Urothelium cell line (cell line): ENCODE measurements at places on chromosomes 5 and 9.

DNA sequence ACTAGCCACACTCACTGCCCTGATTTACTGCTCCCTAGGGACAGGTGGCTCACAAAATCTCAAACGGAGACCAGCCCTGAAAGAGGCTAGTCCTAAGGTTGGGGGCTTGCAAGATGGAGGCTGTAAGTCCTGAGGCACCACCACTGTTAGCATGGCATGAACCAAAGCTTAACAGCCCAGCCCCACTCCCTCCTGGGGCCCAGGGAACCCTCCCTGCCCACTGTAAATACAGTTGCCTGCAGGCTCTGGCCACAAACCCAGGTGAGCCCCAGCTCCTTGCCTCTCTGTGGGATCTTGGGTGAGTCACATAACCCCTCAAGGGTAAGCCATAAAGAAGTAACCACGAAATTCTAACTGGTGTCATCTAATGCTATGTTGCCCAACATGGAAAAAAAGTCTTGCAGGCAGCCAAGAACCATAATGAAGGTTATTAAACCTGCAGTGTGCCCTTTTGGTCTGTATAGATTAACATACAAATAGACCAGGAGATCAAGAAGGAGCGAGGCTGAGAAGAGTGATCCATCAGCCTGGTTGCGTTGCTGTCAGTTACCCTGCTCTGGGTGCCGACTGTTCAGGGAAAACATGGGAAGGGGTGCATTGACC is 1.7 kb upstream of the POMT1 start:
- DNase-seq, result no peak

- no peak for DNase-seq
These were observed 224.3 kb downstream of the NR3C1 start for GRCh38 chr5:143179126-143179740.

DNA sequence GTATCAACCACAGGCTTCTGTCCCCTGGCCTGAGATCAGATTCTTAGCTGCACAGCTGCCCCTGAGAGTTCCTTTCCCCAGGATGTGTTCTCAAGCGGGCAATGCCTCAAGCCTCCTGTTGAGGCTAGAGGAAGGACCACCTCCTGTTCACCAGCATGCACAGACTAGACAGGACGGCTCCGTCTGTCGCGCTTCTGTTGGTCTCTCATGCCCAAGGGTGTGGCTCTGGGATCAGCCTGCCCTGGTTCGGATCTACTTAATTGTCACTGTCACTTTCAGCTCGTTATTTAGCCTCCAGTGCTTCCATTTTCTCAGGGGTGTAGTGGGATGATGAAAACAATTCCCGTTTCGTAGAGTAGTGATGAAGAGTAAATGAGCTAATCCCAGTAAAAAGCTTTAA is 103.1 kb downstream of the KCNIP1 start:
- DNase-seq, result no peak

GRCh38 chr5:35304291-35304690 is 74.0 kb upstream of the PRLR start:
- DNase-seq, result no peak

DNA sequence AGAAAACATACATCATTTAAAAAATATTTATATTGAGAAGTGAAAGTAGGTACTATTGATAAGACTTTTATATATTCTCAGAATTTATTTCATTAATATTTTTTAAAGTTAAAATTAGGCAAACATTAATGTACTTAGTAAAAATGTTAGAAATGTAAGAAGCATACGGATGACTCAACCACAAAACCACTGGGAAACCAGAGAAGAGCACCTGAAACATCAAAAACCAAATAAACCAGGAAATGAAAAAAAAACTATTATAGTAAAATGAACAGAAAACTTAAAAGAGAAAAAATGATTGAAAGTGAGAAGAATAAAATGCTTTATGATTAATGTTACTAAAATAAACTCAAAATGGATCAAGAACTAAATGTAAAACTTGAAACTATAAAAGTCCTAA is 233.2 kb upstream of the DAB2 start:
- no peak for DNase-seq

- DNase-seq, result no peak
These were observed 74.7 kb upstream of the C5orf46 start for GRCh38 chr5:147981074-147981473.

DNA sequence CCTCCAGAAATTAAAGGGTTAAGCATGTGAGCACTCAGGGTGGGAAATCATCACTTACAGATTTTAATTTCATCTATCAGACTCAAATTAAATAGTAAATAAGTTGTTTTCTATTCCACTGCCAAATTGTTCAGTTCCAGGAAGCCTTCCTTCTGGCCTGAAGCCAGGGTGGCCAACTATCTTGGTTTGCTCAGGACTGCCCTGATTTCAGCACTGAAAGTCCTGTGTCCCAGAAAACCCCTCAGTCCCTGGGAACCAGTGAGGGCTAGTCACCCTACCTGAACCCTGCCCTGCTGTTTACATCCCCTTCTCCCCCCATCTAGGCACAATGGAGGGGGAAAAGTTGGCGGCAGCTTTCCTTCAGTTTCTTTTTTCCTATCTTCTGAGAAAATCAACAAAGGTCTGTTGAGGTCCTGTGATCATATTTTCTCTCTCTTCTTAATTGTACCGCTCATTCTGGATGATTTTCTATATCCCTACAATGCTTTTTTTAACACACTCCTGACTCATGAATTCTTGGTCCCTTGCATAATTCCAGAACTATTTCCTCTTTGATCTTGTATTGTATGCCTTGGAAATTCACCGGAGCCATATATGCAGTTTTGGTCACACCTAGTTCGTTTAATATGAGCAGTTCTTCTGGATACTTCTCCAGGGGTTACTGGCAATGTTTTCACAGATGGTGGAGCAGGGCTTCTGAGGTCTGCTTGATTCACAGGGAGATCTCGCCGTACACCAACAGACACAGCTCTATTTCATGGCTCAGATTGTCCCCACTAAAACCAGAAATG is 103.8 kb downstream of the MAP1B start:
- peak; percentile 40 for DNase-seq

DNA sequence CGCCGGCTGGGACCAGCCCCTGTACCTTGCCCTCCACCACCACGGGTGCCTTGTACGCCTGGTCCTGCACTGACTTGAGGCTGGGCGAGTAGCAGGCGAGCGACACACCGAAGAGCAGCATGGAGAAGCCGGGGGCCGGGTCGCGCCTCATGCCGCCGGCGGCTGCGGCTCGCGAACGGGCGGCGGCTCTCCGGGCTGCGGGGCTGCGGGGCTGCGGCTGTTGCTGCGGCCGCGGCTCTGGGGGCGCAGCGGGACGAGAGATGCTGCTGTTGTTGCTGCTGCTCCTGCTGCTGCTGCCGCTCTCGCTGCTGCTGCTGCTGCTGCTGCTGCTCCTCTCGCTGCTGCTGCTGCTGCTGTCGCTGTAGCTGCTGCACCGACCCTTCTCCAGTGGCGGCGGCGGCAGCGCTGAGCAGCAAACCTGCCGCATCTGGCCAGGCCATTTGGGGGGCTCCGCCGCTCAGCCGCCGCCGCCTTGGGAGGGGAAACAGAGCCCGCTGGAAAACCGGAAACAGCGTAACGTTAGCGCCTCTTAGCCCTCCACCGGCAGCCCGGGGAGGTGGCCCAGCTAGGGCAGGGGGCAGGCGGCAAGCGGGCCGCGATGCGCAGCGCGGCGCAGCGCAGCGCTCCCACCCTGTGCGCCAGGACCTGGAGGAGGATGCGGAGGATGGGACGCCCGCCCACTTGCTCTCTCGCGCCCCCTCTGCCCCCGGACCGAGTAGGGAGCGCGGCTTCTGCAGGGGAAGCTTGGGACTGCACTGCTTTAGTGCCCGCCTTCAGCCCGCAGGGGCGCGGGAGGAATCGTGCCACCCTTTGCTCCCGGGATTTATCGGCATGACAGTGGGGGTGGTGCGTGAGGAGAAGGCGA is at the start of gene NRG2:
NRG2 (minus strand) TSS at position 657 of the 865 bp plus-strand sequence.
- DNase-seq, result peak; percentile 85

DNA sequence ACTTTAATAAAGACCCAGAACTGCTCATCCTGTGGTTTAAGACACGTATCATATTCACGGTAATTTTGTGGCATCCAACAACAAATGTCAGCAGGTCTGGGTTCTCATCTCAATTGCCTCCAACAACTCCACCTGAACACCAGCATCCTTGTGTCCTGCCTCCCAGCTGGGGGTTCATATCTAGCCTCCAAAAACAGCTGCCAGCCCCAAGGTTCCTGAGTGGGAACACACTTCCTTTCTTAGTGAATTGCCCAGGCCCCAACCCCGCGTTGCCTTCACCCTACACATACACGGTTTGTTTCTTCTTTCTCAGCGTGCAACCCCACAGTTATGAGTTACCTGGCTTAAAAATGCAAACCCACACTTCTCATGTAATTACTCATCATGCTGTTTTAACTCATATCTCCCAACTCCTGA is 77.9 kb downstream of the SEMA4D start:
- no peak for DNase-seq

DNA sequence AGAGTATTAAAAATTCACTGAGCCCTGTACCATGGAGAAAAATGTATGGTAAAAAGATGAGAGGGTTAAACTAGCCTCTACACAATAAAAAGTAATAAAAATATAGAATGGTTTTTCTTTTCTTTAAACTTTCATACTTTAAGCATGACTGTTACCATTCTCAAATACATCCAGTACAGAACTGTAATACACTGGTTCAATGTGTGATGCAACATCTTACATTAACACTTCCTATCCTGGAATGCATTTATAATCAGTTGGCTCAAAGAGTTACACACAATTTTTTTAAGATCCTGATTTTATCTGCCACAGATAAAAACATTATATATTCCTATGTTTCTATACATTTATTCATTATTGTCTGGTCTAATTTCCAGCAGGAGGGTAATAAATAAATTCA is 4.7 kb downstream of the GNAQ start:
- no peak for DNase-seq

GRCh38 chr9:8924562-8924961 is 1125.0 kb upstream of the DMAC1 start:
- peak; percentile 6 for DNase-seq

GRCh38 chr9:125472926-125473701 is 211.5 kb downstream of the GAPVD1 start:
- DNase-seq, result peak; percentile 8

DNA sequence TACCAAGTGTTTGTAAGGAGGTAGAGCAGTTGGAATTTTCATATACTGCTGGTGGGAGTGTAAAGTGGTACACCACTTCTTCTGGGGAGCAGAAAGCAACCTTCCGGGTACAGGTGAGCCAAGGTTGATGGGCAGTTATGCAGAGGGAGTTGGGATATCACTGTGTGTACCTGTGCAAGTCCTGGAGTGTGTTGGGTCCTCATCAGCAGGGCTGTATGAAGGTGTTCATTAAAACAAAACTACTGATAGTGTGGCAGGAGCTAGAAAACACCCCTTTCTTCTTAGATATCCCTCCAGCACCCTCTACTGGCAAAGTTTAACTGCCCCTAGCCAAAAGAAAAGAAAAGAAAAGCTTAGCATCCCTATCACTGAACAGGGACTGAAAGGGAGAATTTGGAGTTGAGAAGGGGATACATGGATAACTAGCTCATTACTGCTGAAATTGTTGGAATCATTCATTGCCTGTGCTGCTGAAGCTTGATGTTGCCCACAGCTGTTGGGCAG is 10.7 kb downstream of the MARCHF6 start:
- DNase-seq, result no peak

DNA sequence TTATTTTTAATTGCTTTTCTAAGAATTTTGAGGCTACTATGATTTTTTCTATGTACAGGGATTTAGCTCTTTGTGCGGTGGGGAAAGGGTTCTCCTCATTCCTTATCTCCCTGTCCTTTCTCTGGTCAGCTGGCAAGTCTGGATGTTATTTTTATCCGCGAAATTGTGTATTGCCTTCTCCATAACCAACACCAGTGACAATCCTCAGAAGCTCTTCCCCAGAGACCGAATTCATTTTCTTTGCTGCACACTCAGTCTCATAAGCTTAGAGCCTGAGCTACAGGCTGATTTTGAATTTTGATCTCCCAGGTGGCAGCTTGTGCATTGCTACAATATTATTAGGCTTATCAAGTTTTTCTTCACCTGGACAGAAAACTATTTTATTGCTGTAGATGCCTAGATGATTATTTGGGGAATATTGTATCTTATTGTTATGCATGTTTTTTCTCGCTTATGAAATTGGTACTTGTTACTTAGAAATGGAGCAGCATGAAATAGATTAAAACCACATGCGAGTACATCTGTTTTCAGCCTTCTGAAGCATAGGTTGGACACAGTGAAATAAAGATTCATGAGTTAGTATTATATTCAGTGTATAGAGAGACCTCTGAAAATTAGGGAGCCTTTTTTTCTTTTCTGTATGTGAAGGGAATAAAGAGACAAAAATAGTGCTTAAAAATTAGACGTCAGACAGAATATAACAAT is 27.3 kb downstream of the CPEB4 start:
- DNase-seq, result no peak

DNA sequence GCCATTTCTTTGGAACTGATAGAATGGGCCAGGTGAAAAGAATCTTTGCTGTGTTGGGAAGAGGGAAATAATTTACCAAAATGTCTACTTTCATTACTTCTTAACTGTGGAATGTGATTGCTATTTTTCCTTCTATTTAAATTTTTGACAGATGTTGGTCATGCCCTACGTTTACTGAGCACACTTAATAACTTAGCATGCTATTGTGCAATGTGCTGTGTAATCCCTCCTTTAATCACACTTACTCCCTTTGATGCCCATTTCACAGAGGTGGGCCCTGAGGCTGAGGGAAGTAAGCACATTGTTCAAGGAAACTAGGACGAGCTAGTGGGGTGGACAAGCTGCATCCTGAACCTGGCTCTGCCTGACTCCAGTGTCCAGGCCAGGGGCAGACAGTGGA is 47.8 kb upstream of the INSYN2B start:
- no peak for DNase-seq

DNA sequence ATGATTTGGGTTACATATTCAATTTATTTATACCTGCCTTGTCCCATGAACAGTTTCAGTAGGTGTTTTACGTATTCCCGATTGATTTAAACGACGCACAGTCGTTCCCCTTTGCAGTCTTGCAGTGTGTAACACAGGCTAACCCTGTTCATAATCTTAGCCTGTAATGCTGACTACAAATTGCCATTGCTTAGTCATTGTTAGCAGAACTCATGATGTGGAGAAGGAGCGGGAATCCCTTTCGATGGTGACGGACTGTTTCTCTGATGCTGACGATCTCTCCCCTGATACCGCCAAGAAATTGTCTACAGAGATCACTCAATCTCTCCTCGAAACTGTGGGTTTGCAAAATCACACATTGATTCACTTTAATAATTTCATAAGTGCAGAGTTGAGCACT is 93.2 kb downstream of the MRPL36 start:
- no peak for DNase-seq

GRCh38 chr5:63011158-63011557 is 432.5 kb downstream of the LRRC70 start:
- DNase-seq, result no peak

- DNase-seq, result peak; percentile 42
These were observed 19.6 kb upstream of the LIX1 start for GRCh38 chr5:97162045-97162444.

- DNase-seq, result no peak
These were observed 3.5 kb downstream of the GZMK start for GRCh38 chr5:55027595-55027994.
